Caudate nucleus (tissue), 63 donors: ENCODE measurements at places on chromosomes 13 and 19.

DNA sequence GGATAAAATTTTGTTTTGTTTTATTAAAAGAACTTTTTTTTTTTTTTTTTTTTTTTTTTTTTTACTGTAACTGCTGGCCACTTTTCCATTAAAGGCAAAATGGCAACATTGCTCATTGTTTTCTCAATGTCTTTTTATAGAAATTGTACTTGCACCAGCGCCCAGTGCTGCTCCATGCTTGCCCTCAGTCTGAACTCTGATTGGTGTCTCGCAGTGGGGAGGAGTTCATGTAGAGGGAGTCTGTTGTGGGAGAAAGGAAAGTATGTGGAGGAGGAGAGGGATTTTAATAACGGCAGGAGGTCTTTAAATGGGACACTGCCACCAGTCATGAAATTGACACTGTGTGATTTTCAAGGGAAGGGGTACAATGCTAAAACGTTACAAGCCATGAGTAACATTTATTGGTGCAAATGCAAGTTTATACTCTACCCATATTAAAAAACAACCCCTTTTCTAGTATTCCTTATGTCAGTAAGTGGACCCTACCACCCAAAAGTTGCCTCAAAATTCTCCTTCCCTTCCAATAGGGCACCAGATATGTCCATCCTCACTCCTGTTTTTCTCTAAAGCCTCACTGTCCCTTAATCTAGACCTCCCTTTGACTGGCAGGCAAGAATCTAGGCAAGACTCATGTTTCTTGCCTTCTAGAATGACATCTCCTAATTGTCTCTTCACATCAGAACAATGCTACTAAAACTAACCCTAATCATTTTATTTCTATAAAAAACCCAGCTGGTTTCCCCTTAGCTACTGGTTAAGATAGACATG is 3.2 kb downstream of the RASL11A start:
- no peak for DNase-seq

DNA sequence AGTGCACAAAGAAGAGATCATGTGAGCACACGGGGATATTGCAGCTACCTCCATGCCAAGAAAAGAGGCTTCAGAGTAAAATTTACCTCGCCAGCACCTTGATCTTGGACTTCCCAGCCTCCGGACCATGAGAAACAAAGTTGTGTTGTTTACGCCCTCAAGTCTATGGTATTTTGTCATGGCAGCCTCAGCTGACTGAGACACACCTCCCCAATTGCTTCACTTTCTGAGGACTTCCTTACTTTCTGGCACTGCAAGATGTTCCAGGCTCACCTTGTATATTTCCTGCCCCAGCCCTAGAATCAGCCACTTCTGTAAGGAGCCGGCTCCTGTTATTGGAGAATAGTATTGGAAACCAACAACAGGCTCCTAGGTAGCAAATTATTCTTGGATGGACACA is 6.6 kb upstream of the CEBPG start:
- DNase-seq: no peak

- no peak for DNase-seq
These were observed 10.4 kb downstream of the ADGRE2 start for GRCh38 chr19:14768001-14768400.

- DNase-seq: no peak
These were observed 30.9 kb downstream of the TUBA3C start for GRCh38 chr13:19150712-19151228.

- DNase-seq: no peak
These were observed 8.6 kb downstream of the RUBCNL start for GRCh38 chr13:46378411-46378810.

GRCh38 chr19:29517412-29517811 is 8.4 kb upstream of the VSTM2B start:
- DNase-seq: no peak

DNA sequence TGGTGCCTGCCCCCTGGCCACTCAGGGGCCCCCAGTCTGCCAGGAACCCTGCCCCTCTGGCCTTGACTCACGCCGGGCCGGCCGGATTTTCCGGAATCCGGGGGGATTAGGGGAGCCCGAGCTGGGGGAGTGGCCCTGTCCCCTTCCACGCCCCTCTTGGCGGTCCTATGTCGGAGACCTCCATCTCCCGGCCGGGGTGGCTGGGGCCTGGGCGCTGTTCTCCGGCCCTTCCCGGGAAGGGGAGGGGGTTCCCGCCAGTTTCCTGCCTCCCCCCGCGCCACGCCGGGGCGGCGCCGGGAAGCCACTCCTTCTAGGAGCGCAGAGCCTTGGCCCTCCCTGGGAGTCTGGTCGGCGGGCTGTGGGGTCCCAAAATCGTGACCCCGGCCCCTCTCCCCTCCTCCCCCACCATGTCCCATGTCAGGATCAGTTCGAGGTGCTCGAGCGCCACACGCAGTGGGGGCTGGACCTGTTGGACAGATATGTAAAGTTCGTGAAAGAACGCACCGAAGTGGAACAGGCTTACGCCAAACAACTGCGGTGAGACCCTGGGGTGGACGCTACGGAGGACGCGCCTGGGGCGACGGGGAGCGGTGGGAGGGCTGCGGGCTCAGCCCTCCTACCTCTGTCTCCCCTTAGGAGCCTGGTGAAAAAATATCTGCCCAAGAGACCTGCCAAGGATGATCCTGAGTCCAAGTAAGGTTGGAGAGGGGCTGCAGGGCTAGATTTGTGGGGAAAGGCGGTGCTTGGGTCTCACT is 1.3 kb downstream of the TRIP10 start:
- DNase-seq: peak; percentile 16

DNA sequence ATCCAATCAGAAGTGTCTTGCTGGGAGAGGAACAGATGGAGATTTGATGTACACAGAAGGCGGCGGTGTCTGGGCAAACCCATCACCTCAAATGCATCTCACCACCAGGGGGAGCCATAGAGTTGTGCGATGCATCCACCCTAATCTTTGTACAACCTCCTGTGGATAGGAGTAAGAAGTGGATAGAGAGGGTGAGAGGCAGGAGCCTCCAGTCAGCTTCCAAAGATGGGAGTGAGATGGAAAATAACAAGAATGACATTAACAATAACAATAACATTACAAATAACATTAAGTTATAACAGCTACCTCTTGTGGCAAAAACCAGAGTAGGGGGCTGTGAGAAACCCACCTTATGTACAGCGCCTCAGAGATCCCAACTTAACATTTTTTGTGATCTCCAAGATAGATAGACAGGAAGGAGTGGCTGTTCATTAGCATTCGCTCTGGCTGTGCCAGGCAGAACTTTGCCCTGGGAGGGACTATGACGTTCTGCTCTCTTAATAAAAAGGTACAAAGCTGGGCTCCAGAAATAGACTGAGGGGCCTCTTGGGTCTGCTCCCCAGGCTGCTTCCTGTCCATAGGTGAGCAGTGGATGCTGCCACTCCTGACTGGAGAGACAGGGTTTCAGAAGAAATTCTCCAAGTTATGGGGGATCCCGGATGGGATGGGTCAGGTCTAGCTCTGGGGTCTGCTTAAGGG is 5.2 kb upstream of the CEACAM18 start:
- DNase-seq: no peak

GRCh38 chr19:50320051-50320450 is 9.1 kb downstream of the KCNC3 start:
- DNase-seq: no peak

DNA sequence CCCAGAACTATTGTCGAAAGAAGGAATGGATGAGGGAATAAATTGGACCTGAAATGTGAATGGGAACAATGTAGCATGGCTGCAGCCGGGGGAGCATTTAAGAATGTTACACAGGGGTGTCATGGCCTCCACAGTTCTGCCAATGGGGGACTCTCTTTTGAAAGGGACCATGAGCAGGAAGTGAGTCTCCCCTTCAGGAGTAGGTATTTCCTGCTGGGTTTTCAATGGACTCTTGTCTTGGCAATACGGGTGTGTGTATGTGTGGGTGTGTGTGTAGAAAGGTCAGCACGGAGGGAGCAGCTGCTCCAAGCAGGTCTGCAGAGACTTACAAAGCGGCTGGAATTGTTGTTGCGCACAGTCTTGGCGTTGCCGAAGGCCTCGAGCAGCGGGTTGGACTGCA is 24.4 kb downstream of the MYO1F start:
- no peak for DNase-seq

GRCh38 chr13:35477386-35477946 is 977 bp upstream of the MAB21L1 start:
- DNase-seq: no peak

DNA sequence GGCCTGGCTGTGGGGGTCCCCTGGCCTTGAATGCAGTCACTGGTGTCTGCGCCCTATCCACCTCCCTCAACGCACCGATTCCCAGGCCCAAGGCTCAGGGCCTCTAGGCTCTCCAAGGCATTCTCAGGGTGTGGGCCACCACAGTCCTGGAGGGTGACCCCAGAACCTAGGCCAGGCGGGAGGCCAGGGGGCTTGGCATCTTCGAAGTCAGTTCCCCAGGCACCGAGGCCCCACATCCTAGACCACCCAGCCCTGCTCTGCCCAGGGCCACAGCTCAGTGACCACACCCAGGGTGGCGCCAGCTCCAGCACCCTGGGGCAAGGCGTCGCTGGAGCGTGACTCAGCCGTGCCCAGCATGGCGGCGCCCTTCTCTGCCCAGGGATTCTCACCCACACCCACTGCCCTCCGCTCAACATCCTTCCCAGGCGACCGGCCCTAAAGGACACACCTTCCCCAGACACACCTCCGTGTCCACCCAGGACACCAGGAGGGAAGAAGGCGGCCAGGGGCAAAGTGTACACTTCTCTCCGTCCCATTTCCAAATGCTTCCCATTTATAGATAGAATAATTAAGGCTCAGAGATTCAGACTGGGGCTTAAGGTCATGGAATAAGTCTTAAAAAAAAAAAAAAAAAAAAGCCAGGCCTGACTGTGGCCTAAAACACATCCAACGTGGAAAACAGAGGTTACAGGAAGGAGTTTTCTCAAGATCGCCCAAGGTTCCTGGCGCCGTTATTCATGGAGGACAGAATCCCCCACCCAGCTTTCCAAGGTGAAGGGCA is 36.4 kb upstream of the NANOS3 start:
- DNase-seq: no peak

- DNase-seq: no peak
These were observed 7.0 kb downstream of the CUL4A start for GRCh38 chr13:113216254-113217048.

- DNase-seq: no peak
These were observed 328.1 kb downstream of the TBC1D4 start for GRCh38 chr13:75153834-75154233.

DNA sequence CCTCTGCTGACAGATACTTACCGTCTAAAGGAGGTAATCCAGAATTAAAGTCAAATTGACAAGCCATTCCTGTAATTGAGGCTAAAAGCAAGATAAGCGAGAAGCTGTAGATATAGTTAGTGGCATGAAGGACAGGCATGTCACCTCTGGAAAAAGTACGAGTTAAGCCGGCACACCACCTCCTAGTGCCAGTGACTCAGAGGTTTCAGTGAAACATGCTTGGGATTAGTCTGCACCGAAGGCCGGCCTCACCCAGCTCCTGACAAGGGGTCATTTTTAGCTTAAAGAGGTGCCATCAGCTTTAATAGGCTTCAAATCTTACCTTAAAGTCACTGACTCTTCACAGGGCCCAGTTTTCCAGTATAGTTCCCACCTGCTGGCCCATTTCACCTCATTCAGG is 838.0 kb downstream of the UQCRFS1 start:
- DNase-seq: no peak

GRCh38 chr19:1503089-1503924 is 9.5 kb downstream of the ADAMTSL5 start:
- DNase-seq: peak; percentile 18

GRCh38 chr19:17753976-17754375 is 2.7 kb downstream of the FCHO1 start:
- DNase-seq: peak; percentile 8

DNA sequence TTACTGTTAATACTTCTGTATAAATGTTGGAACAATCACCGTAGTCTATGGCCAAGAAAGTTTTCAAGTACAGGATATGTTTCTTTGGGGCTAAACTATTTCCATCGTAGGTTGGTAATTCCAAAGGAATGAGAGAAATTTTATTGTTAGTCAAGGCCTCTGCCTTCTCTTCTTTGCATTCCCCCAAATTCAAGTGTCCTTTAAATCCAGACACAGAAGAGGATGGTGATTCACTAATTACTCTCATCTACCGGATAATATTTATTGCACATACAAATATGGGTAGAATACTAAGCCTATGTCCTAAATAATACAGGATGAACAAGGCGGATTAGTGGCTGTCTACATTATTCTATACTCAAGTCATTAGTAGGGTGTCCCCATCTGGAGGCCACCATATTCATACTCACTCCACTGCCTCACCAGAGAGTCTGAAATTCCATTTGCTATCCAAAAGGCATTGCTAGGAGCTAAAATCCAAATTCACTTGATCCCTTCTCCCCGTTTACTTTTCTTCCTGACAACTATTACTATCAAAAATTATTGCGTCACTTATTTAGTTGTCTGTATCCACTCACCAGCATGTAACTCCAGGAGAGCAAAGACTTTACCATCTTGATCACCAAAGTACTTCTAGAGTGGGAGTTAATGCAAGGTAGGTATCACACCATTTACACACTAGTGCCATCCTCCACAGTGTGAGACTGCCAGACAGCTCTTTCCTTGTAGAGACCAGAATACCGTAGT is 82.4 kb upstream of the SGCG start:
- no peak for DNase-seq
